ENCODE measurements at places on chromosomes 16 and 17. TPM values are rescaled to one million over a fixed set of nuclear protein-coding genes. Genes with fewer than 3 reads are reported as not detected.

GRCh38 chr17:75412455-75413317 lies 7.2 kb upstream of the GRB2 start:
- peak; percentile 37 for DNase-seq

DNA sequence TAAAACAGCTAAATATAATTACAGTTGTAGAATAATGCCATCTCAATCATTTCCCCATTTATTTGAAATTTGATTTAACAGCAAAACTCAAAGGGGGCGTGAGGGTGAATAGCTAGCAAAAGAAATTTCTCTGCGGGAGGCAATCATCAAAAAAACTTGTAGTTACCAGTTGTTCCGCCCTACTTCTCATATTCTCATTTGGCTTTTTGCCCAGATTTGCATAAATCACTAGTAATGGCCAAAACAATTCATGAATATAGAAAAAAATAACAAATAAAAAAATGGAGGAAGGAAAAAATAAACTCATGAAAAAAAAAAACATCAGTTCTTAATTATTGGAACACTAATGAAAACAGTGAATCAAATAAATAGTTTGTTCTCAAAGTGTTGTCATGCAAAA lies 722.6 kb upstream of the KIF2B start:
- no peak for DNase-seq

- no peak for DNase-seq
Measured at GRCh38 chr16:3650631-3651265, 3.7 kb upstream of the DNASE1 start.

GRCh38 chr17:7192271-7192937 lies 13.2 kb upstream of the ASGR1 start:
- no peak for DNase-seq

GRCh38 chr16:22400900-22401299 lies 26.5 kb upstream of the CDR2 start:
- DNase-seq = no peak

DNA sequence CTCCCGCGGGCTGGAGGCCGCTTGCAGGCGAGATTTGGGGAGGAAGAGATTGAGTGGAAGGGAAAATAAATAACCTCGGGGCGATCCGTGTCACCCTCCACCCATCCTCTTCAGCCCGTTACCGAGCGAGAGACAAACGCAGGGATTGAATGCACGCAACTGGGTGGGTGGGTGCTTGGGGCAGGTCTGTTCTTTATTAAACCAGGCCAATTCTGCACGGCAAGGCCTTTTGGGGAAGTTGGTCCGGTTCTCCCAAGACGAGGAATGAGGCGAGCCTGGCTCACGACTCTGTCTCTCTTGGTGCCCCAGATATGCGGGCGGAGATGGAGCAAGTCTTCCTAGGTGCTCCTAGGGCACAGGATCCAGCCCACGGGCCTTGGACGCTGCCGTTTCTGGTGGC lies 396 bp upstream of the HOXB7 start:
- DNase-seq = no peak

DNA sequence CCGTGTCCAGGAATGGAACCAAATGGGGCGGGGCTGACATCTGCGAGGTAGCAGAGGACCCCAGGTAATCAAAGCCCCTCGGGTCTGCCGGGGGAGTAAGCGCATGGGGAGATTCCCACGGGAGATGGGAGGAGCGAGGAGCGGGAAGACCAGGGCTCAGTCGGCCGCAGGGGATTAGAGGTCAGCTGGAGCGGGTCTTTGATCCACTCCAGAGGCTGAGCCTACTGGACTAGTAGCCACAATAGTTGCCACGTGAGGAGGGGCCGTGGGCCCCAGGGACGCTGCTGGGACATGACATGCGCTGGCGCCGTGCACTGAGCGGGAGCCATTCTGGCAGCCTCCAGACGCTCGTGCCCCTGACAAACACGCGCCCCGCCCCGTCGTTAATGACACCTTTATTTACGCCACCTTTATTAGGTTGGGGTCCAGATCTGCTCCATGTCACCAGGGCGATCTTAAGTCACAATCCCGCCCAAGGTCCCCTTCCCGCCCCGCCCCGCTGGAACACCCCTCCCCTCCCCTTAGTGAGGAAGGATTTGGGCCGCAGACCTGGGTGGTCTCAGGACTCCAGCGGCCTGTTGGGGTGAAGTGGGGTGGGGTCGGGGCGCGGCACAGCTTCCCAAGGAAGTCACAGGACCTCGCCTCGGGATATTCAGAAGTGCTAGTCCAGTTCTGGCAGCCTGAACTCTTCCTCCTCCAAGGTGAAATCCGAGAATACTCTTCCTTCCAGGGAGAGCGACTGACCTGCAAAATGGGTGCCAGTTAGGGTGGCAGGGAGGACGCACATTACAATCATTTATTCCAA lies 15.0 kb downstream of the PPY start:
- no peak for DNase-seq

DNA sequence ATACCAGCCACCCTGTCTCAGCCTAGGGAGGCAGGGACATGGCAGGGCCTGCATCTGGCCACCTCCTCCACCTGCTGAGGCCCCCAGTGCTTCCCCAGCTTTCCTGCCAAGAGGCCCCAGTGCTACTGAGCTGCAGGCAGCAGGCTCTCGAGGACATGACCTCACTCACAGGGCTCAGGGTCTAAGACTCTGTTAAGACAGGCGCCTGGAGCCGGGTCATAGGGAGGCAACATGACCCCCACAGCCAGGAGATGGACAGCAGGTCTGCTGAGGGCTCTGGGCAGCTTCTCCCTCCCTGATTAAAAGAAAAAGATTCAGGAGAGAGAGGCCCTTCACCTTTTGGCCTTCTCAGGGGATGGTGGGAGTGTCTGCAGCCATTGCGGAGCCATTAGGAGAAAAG lies 23.2 kb upstream of the FASN start:
- DNase-seq = no peak

DNA sequence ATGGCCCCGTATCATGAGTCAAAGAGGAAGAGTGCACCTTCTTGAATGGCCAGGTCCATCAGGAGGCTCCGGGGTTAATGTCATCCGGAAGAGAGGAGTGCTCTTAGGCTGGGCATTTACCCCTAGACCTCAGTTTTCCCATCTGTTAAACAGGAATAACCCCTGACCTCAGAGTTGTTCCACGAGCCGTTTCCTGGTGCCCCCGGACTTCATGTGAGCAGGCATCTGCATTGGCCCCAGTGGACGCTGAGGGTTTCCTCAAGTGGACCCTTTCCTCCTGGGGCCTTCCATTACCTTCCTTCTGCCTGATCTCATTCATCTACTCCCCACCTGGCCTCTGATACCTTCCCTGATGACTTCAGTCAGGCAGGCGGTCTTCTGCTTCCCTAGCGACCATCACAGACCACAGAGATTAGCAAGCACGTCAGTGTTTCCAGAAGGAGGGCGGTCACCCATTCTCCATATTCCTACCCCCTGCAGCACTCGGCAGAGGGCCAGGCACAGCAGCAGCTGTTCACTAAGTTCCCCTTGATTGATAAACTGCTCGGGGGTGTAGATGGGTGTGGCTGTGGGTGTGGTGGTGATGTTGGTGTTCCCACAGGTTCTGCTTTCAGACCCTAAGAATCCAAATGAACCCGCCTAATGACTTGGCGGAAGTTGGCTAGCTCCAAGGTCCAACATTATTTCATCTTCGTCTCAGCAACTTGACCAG lies 346.6 kb upstream of the TNRC6C start:
- DNase-seq = no peak

The KRTAP16-1 gene
- not detected for total RNA-seq

The HSPB9 gene
- not detected for total RNA-seq

The KCNH4 gene
- not detected for total RNA-seq

The ALG1 gene
- total RNA-seq = 23.1 TPM

The ADORA2B gene
- total RNA-seq = 4.0 TPM

The DPEP1 gene
- total RNA-seq = 0.22 TPM

Data from astrocyte (in vitro differentiated cells and primary cell).